ELF-1 (cell line): ENCODE measurements at places on chromosomes 6 and 20.

- DNase-seq, result no peak
Measured at GRCh38 chr6:1739220-1739619, 129.5 kb downstream of the FOXC1 start.

- DNase-seq, result no peak
Measured at GRCh38 chr6:134689641-134690040, 260.3 kb downstream of the ALDH8A1 start.

GRCh38 chr6:138514860-138515540, 15.7 kb upstream of the NHSL1 start:
- DNase-seq, result no peak

- DNase-seq, result no peak
Measured at GRCh38 chr6:48922837-48923236, 540.2 kb downstream of the MMUT start.

DNA sequence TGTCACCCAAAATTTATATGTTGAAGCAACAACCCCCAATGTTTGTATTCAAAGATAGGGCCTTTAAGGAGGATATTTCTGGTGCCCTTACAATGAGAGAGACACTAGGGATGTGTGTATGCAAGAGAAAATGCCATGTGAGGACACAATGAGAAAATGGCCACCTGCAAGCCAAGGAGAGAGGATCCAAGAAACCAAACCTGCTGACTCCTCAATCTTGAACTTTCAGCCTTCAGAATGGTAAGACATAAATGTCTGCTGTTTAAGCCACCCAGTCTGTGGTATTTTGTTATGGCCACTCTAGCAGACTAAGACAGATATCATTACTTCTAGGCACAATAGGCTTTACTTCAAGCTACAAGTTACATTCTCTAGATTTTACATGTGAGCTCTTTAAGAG, 1145.1 kb upstream of the MAP3K7 start:
- DNase-seq, result no peak

DNA sequence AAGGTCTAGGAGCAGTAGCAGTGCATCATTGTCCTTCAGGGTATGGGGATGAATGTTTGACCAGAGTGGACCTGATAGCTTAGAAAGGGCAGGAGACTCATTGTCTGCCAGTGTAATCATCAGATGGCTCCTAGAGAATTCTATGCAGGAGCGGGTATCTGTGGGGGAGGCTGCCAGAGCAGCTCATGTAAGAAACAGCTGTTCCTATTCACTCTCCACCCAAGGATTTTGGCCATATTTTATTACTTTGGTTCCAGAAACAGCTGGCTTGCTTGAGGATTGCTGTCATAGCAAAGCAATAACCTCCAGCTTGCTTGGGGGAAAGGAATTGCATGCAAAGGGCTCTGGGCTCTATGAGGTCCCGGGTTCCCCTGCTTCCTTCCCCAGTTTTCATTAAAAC, 44.1 kb downstream of the RALY start:
- no peak for DNase-seq
